Mesothelial cell of epicardium (in vitro differentiated cells): ENCODE measurements at places on chromosomes 5 and 9.

DNA sequence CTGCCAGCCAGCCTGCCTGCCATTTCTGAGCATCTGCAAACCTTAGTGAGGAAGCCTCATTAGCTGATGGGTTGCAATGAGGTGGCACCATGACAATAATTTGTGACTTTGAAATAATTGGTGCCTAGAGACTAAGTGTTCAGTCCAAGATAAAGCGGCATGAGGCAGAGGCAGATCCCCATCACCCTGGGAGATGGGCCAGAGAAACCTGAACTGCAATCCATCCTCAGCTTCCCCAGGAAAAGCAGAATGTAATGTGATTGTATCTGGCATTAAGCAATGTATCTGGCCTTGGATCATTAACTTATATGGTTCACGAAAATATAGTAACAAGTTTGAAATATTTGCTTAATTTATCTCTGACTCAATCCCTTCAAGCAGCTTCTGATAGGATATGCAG lies 101.0 kb downstream of the SPOCK1 start:
- no peak for DNase-seq

GRCh38 chr9:133873009-133873408 lies 119.1 kb downstream of the VAV2 start:
- DNase-seq = no peak

DNA sequence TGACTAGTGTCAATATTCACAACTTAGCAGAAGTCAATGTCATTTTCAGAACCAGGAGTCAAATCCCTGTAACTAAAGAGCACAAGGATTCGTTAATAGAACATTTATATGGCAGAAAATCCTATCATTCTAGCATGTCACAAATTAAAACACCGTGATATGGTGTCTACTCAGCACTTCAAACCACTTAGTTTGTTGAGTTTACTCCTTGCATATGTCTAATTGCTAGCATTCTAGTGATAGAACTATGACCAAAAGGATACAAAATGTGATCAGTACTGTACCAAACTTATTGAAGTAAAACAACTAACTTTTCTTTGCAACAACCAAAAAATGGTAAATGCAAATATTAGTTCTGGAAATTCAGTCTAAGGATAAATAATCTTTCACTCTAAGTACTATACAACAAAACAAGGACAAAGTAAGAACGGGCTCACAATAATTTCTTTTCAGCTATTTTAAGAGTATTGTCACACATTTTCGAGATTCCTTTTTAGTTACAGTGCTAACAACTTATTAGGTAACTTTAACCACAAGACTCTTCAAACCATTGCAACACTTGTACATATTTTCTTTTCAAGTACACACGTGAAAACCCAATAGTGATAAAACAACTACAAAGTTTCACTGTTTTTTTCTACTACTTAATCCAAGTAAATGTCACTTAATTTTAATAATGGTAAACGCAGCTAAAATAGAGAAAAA lies 845.2 kb upstream of the CDH10 start:
- DNase-seq = no peak

- DNase-seq = no peak
Measured at GRCh38 chr9:5554254-5554653, 43.9 kb downstream of the PDCD1LG2 start.

- no peak for DNase-seq
Measured at GRCh38 chr9:103999375-104000062, 94.6 kb upstream of the SMC2 start.

DNA sequence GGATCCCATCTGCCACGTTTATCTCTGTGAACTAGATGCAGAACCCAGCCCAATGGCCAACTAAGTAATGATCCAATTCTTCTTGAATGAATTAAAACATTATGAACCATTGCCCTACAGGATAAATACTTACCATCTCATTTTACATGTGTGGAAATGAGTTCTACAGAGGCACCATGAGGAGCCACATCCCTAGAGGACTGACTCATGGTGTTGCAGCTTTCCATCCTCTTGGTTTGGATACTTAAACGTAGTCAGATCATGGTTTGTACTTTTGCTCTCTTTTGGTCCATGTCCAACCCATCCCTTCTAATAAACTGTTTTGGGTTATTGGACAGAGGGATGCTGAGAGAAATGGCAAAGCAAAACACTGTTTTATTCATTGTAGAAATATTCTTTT lies 484.8 kb downstream of the EBF1 start:
- no peak for DNase-seq

DNA sequence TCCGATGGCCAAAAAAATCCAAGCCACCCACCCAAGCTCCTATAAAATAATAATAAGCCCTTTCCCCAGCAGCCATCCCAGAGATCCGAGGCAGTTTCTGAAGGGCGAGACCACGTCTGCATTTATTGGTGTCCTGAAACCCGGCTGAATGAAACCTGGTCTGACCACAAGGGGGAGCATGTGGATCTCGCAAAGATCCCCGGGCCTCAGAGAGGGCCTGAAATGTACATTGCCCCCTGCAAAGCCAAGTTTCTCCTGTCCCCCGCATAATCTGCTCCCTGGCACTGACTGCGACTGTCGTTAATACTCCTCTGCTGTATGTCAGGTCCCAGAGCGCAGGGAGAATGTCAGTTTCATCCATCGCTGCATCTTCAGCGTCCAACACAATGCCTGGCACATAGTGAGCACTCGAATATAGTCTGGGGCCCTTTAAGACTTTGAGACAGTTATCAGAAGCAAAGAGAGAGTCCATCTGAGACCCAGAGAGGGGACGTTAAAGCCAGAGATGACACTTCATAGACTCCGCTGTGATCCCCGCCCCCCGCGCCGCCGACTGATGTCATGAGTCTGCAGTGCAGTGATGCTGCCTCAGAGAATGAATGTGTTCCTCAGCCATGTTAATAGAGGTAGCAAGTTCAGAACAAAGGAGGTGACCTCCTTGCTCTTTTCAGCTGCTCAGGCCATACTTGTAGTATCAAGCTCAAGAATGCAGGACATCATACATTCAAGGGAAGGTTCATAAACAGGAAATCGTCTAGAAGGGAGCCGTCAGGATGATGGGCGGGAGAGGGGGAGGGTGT lies 74.5 kb upstream of the BARHL1 start:
- DNase-seq = peak; percentile 80

- no peak for DNase-seq
Measured at GRCh38 chr5:57468481-57469163, 14.0 kb downstream of the ACTBL2 start.

GRCh38 chr9:129346046-129346445 lies 168.0 kb upstream of the IER5L start:
- DNase-seq = no peak

DNA sequence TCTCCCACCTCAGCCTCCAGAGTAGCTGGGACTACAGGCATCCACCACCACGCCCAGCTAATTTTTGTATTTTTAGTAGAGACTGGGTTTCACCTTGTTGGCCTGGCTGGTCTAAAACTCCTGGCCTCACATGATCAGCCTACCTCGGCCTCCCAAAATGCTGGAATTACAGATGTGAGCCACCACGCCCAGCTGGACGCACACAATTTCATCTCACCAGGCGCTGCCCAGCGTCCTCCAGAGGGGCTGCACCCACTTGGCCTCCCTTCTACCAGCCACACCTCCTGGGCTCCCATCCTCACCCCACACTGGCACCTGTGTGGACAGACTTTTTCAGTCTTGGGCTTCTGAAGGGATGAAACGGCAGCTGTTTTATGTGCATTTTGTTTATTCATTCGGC lies 3.8 kb upstream of the EXOC3 start:
- no peak for DNase-seq
